ENCODE measurements at places on chromosomes 16 and 17.
A peak's percentile ranks its signal among the peaks of the same experiment; 100 is the strongest.

DNA sequence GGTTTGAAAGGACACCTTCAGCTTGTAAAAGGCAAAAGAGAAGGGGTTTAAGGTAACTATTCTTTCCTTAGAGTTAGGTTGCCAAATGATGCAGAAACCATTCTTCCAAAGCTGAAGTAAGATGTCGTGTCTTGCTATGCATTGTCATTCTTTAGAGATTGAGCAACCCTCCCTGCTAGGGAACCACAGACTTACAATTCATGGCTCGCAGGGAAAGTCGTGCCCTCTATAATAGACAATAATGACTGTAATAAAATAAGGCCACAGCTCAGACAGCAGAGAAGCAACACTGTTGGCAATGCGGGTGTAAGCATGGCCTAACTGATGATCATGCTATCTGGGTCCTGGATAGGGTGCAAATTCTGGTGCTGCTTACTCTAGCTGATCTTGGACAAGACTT lies 129.6 kb upstream of the CDH13 start:
- DNase-seq = no peak

GRCh38 chr17:12478311-12478710 lies 187.4 kb upstream of the MYOCD start:
- DNase-seq = no peak

GRCh38 chr17:45905814-45906213 lies 11.5 kb downstream of the MAPT start:
- no peak for DNase-seq

DNA sequence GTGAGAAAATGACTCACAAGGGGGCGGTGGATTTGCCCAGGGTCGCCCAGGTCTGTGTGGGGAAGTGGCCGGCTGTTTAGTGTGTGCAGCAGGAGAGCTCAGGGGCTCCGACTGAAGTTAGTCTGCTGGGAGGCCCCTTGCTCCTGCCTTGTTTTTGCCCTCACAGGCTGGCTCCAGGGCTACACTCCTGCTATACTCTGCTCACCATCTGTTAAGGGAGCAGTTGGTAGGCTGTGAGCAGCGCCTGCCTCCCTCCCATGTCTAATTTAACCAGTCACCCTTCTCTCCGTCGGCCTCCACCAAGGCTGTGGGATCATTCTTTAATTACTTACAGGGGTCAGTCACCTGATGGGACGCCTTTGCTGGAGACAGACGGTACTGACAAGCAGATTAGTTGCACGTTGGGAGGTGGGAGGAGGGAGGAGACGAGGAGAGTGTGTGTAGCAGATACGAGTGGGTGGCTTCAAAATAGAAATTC lies 35.5 kb downstream of the KSR1 start:
- no peak for DNase-seq

GRCh38 chr17:48578616-48579470 lies 693 bp upstream of the HOXB4 start:
- no peak for DNase-seq

- DNase-seq = no peak
These were observed 19.5 kb downstream of the SDR42E2 start for GRCh38 chr16:22181843-22182242.

- DNase-seq = peak; percentile 85
These were observed 46.3 kb downstream of the DNAH9 start for GRCh38 chr17:11644265-11645212.

- no peak for DNase-seq
These were observed 32.9 kb downstream of the DEF8 start for GRCh38 chr16:89981414-89981813.

DNA sequence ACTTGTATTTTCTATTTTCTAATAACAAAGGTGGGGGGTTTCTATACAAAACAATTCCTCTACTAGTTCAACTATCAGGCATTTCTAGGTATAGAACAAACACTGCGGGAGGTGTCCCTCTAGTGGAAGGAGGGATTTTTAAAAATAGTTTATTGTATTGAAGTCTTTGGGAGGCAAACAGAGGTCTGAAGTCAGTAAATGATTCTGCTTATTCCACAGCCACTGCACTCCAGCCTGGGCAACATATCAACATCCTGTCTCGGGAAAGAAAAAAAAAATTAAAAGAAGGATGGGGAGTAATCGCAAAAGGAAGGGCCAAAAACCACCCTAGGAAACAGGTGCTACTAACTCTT lies 648 bp upstream of the ERCC4 start:
- peak; percentile 28 for DNase-seq

DNA sequence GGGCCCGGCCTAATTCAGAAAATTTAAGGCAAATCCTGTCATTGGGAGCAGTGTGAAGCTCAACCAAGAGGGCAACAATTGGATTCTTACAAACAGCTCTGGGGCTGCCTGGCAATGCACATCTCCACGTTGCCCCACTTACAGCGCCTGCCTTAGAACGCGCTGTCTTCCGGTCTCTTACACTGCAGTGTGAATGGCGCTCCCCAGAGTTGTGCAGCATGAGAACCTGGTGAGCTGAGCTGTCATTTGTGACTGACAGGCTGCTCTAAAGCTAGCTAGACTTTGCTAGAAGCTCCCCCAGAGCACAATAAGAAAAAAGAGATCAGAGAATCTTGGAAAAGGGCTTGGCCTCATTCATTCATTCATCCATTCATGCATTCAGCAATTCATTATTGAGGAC lies 64.5 kb upstream of the PLCG2 start:
- no peak for DNase-seq

GRCh38 chr16:24946155-24946554 lies 69.0 kb downstream of the ARHGAP17 start:
- no peak for DNase-seq

DNA sequence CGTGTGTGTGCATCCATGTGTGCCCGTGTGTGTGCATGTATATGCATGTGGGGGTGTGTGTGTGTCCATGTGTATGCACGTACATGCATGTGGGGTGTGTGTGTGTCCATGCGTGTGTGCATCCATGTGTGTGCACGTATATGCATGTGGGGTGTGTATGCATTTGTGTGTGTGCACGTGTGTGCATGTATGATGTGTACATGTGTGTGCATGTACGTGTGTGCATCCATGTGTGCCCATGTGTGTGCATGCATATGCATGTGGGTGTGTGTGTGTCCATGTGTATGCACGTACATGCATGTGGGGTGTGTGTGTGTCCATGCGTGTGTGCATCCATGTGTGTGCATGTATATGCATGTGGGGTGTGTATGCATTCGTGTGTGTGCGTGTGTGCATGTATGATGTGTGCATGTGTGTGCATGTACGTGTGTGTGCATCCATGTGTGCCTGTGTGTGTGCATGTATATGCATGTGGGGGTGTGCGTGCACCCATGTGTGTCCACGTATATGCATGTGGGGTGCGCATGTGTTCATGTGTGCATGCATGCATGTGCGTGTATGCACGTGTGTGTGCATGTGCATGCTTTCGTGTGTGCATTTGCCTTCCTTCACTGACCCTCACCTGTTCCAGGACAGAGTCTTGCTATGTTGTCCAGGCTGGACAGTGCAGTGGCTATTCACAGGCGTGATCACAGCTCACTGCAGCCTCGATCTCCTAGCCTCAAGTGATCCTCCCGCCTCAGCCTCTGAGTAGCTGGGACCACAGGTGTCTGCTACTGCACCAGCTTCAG lies 129.6 kb upstream of the TNRC6C start:
- DNase-seq = no peak

DNA sequence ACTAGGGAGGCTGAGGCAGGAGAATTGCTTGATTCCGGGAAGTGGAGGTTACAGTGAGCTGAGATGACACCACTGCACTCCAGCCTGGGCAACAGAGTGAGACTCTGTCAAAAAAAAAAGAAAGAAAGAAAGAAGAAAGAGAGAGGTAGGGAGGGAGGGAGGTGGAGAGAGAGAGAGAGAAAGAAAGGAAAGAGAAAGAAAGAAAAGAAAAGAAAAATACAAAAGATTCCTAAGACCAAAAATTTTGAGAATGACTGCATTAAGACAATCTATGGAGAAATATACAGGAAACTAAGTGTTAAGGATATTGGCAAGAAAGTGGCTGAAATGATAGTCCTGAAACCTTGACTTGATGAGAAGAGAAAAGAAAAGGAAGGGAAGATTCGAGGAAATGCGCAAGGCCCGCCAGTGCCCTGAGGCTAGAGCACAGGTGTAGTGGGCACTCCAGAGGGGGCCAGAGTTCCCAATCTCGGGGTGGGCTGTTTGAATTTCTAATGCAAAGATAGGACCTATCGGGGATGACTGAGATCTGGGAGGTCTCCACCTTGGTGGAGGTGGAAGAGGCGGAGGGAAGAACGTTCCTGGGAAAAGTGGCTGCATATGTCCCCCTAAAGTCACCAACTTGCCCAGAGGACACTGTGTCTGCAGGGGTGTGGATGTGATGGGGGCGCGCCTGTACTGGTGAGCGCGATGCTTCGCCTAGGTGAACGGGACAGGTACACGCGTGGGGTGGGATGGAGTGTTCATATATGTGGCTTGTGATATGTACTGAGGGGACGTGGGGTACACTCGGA lies 654 bp upstream of the SCNN1B start:
- DNase-seq = no peak

GRCh38 chr17:31048780-31049179 lies 46.0 kb upstream of the NF1 start:
- no peak for DNase-seq

GRCh38 chr17:62823111-62823893 lies 15.2 kb upstream of the MARCHF10 start:
- no peak for DNase-seq

DNA sequence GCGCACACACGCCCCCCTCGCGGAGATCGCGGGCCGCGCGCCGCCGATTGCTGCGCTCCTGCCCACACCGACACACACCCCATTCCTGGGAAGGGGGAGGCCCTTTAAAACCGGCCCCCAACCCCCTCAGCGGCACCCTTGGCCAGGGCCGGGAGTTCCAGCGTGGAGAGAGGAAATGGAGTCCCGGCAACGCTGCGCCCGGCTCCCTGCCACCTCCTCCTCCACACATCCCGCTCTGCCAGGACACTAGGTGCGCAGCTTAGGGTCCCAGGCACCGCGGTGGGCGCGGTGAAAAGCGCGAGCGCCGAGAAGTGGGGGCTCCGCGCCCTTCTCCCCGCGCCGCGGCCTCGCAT lies 397 bp downstream of the CDC42EP4 start:
- no peak for DNase-seq

DNA sequence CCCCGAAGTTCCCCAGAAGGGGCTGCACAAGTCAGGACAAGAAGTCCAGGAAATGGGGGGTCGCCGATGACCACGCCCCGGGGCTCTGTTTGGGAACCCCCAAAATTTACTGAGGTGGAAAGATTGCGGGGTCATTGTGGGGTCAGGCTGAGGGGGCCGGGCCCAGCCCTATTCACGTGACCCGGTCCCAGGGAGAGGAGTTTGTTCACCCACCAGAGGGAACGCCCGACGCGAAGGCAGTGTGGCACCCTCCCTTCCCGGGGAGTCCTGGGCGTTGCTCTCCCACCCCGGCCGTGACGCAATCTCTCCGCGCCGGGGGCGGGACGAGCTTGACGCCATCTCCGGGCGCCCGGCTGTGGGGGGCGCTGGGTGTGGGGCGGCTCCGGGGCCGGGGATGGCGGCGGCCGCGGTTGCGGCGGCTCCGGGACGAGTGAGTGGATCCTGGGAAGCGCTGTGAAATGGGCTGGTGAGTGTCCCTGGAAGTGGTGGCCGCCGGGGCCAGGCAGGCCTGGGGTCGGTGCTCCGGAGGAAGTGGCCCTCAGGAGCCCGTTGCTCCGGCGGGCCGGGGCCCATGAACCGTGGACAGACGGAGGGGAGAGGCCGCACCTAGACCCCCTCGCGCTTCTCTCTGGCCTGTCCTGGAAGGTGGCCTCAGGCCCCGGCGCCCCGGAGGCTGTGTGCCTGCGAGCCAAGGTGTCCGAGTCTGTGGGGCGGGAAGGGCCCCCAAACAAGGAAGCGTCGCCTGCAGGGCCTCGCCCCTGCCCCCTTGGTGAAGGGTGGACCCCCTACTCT lies at the start of gene ATXN1L:
TSS of gene ATXN1L (plus strand) at position 338 of the 792 bp plus-strand sequence. CDS start 3,765 bp downstream, outside the sequence.
- DNase-seq = peak; percentile 93

- no peak for DNase-seq
These were observed 550.0 kb downstream of the CDH13 start for GRCh38 chr16:83176802-83177201.

DNA sequence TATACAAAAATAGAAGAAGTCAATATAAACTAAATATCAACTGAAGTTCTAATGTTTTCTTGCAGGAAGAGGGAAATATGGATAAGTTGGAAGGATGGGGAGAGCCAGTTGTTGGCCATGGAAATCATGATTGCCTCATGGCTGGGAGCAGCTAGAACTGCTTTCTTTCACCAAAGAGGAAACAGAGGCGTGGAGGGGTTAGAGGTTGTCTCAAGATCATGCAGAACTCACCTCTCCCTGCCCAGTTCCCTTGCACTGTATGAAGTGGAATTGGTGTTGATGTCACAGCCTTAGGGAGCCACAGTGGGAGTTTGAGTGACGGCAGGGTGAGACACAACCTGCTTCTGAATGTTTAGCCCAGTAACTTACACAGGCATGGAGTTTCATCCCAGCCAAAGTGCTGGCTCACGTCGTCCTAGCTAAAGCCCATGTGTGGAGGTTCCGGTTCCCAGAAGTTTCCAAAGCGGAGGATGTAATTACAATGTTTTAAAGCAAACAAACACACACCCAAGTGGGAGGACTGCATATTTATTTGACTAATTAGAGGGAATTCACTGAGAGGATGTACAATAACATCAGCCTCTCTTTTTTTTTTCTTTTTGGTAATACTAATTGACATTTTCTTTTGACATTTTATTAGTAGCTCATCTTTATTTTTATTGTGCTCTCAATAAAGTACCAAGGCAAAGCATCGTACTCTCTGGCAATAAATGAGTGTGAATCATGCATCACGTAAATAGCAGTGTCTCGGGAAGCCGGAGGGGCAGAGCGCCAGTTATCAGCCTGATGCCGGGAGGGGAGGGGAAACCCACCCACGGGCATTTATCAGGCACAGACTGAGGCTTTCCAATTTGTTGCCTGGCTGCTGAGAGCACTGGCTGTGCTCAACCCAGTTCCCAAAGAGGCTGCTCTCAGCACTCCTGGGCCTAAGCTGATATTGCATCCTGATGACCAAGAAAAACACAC lies 118.7 kb upstream of the CDH5 start:
- DNase-seq = no peak

DNA sequence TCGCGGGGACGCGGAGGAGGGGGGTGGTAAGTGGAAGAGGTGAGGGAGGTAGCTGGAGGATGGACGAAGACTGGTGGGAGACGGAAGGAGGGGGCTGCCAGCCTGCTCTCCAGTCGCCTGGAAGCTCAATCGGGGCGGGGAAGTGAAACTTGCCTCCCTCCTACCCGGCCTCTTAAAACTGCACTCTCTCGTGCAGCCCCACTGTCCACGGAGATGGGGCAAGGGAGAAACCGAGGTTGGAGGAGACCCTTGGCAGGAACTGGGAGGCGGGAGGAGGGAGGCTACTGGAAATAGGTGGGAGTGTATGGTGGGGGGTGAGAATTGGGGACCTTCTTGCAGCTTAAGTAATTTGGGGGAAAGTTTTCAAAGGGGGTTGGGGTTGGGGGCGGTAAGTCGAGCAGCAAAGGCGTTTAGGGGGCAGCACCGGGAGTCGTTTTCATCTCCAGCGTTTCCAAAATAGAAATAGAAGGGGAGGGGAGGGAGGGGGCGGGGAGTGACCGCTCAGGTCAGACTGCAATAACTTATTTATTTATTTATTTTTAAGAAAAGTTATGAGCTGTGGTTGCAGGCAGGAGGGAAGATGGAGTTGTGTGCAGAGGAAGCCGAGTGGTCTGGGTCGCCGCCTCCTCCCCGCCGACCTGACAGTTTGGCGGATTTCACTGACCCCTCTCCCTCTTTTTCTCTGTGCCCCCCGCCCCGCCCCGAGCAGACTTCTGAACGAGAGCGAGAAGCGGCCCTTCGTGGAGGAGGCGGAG lies 1.4 kb downstream of the SOX9 start:
- no peak for DNase-seq
